HCT116 (cell line): ENCODE measurements at places on chromosomes 13 and 19. TPM values are rescaled to one million over a fixed set of nuclear protein-coding genes. Genes with fewer than 3 reads are reported as not detected.

ZNF780A gene
- 18.9 TPM for total RNA-seq

GRCh38 chr13:114128624-114129522 lies 3.5 kb downstream of the RASA3 start:
- H3K27me3 ChIP-seq = no peaks in the 10 kb centered on the region
- peak overlapping the region; percentile 60 for H3K27ac ChIP-seq
- peak overlapping the region; percentile 36 for H3K4me3 ChIP-seq
- H3K4me1 ChIP-seq = peaks cover 30% of the 10 kb centered on the region

GRCh38 chr13:112113348-112113747 lies 46.4 kb downstream of the SOX1 start:
- no peak for DNase-seq
- H3K27me3 ChIP-seq = peaks cover 24% of the 10 kb centered on the region; the same call in 1 of the 2 replicates
- no peaks in the 10 kb centered on the region for H3K36me3 ChIP-seq
- no peaks in the 10 kb centered on the region for H3K4me1 ChIP-seq
- H3K4me3 ChIP-seq = no peak overlapping the region

GRCh38 chr19:44499559-44499958 lies 763 bp downstream of the ZNF180 start:
- peaks cover 16% of the 10 kb centered on the region; the same call in 1 of the 2 replicates for H3K4me1 ChIP-seq
- H3K27me3 ChIP-seq = no peaks in the 10 kb centered on the region
- peaks cover 13% of the 10 kb centered on the region for H3K36me3 ChIP-seq
- DNase-seq = no peak

DNA sequence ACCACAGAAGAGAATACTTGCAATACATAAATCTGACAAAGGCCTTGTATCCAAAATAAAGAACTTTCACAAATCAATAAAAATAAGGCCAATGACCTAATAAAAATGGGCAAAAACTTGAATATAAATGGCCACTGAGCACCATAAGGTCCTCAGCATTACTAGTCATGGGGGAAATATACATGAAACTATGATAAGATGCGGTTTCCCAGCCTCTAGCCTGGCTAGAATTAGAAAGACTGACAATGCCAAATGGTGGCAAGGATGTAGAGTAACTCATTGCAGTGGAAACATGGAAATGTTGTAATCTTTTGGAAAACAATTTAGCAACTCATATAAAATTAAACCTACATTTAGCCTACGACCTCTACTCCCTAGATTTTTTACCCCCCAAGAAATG lies 227.1 kb downstream of the GGACT start:
- H3K4me3 ChIP-seq = no peak overlapping the region
- no peak for DNase-seq
- no peak overlapping the region; the same call in 1 of the 2 replicates for H3K27ac ChIP-seq
- H3K27me3 ChIP-seq = no peaks in the 10 kb centered on the region
